ENCODE measurements at places on chromosomes 11 and 22.
A peak's percentile ranks its signal among the peaks of the same experiment; 100 is the strongest.

DNA sequence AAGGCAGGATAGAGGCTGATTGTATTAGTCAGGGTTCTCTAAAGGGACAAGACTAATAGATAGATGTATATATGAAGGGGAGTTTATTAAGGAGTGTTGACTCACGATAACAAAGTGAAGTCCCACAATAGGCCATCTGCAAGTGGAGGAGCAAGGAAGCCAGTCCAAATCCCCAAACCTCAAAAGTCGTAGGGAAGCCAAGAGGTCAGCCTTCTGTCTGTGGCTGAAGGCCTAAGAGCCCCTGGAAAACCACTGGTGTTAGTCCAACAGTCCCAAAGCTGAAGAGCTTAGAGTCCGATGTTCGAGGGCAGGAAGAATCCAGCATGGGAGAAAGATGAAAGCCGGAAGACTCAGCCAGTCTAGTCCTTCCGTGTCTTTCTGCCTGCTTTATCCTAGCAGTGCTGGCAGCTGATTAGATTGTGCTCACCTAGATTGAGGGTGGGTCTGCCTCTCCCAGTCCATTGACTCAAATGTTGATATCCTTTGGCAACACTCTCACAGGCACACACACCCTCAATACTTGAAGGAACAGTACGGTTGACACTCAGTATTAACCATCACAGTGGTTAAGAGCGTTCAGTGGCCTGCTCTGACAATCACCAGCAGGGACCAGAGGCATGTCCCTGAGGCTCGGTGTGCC is 135.6 kb downstream of the CSNK2A3 start:
- DNase-seq, result no peak

GRCh38 chr22:28568099-28568498 is 111.5 kb downstream of the TTC28 start:
- no peak for DNase-seq

DNA sequence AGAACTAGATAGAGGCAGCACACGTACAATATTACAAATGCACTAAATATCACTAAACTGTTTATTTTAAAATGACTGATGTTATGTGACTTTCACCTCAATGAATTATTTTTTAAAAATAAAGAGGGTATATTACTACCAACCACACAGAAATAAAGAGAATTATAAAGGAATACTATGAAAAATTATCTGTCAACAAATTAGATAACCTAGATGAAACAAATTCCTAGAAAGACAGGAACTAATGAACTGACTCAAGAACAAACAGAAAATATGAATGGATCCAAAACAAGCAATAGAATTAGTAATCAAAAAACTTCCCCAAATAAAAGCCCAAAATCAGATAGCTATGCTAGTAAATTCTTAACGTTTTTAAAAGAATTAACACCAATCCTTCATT is 10.3 kb downstream of the ZNF280B start:
- DNase-seq, result no peak

GRCh38 chr11:114179234-114179941 is 116.8 kb upstream of the NNMT start:
- peak; percentile 3 for DNase-seq

GRCh38 chr11:21007297-21007696 is 337.9 kb downstream of the NELL1 start:
- no peak for DNase-seq

- DNase-seq, result no peak
Observed at GRCh38 chr11:109788948-109789490, 304.2 kb upstream of the ZC3H12C start.

DNA sequence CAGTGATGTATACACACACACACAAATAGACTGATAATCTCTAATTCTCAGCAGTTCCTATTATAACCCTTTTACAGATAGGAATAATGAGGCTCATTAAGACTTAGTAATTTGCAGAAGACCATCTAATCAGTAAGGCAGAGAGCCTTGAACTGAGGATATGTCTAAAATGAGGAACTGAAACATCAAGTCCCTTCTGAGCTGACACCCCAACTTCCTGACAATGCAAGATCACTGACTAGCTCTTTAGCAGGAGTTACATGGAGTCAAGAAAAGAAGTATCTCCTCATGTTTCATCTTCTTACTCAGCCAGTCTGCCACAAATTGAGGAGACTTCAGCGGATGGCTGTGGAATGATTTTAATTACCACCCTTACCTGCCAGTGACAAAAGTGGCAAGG is 193.0 kb downstream of the MSANTD4 start:
- DNase-seq, result no peak

- DNase-seq, result peak; percentile 5
Observed at GRCh38 chr11:16713594-16713993, 24.9 kb upstream of the C11orf58 start.

DNA sequence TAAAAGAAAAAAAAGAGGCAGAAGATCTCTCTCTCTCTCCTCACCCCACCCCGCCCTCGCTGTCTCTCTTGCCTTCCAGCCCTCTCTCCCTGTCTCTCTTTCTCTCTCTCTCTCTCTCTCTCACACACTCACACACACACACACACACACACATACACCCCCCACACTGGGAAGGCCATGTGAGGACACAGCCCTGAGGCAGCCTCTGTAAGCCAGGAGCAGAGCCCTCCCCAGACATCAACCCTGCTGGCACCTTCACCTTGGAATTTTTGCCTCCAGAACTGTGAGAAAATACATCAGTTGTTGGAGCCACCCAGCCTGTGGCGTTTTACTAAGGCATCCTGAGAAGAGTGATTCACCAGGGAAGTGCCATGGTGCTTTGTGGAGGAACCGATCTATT is 14.7 kb downstream of the APOL3 start:
- no peak for DNase-seq

GRCh38 chr11:68261006-68261405 is 10.8 kb downstream of the C11orf24 start:
- no peak for DNase-seq

GRCh38 chr11:1828542-1828941 is 6.2 kb upstream of the SYT8 start:
- DNase-seq, result no peak

- no peak for DNase-seq
Observed at GRCh38 chr11:106821291-106821690, 197.0 kb downstream of the GUCY1A2 start.

DNA sequence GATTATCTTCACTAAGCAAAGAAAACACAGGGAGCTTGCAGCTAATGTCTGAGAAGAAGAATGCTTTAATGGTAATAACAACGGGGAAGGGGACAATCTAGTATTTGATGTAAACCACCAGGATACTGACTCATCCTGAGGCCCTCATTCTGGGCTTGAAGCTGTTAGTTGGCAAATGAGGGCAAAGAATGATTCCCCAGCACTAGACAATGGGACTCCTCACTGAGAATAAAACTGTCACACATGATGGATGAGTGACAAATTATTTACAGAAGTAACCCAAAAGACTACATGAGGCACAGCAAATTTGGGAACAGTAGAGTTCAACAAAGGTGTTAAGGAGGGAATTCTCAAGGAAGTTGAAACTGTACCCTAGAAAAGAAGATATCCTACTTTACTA is 76.3 kb downstream of the FAM168A start:
- DNase-seq, result no peak

DNA sequence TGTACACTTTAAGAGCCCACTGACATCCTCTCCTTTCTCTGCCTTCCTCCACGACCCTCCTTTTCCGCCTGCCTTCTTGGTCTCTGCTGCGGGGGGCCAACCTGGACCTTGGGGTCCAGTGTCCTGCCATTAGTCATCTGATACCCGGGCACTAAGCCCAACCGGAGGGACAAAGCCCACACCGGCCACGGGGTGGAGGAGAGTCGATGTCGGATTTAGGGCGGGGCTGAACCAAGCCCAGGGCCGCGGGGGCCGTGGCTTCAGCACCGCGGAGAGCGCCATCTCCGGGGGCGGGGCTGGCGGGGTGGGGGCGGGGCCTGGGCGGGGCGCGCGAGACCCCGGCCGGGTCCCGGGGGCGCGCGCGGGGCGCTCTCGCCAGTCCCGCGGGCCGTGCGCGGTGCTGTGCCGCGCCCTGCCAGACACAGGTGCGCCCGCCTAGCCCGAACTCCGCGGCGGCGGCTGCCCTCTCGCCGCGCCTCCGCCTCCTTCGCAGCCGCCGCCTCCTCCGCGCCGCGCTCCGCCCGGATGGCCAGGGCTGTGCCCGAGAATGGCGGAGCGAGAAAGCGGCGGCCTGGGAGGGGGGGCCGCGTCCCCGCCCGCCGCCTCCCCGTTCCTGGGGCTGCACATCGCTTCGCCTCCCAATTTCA is at the start of gene MAPK8IP1:
Gene MAPK8IP1, plus strand, starts transcription at position 378 of the 647 bp plus-strand sequence. Its CDS starts 170 bp downstream, at position 548.
- peak; percentile 66 for DNase-seq

DNA sequence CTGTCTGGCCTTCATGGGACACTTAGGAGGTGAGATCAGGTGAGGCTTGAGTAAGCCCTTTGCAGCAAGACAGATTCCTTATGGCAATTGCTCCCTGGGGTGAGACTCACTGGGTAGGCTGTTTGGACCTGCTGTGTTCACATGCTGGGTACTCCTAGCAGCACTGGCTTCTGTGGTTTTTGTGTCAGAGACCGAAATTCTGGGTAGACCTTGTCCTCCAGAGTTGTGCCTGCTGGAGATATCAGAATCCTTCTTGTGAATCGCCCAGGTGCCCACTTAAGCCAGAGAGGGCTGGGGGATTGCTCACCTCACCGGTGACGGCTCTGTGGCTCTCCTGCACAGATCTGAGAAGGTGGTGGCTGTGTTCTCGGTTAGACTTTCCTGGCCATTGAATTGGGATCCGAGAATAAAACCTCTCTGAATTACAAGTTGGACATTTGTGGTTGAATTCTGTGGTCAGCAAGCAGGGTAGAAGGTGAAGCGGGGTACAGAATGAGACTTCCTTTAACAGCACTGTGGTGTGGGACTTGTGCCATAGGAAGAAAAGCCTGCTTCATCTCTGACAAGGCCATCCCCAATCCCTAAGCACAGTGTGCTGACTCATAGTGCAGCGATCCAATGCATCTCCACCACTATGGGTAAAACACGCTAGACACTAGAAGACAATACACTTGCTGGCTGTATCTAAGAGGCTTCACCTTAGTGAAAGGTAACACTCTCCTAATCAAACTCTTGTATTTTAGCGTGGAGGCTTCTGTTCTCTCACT is 52.5 kb upstream of the TTC12 start:
- DNase-seq, result no peak

DNA sequence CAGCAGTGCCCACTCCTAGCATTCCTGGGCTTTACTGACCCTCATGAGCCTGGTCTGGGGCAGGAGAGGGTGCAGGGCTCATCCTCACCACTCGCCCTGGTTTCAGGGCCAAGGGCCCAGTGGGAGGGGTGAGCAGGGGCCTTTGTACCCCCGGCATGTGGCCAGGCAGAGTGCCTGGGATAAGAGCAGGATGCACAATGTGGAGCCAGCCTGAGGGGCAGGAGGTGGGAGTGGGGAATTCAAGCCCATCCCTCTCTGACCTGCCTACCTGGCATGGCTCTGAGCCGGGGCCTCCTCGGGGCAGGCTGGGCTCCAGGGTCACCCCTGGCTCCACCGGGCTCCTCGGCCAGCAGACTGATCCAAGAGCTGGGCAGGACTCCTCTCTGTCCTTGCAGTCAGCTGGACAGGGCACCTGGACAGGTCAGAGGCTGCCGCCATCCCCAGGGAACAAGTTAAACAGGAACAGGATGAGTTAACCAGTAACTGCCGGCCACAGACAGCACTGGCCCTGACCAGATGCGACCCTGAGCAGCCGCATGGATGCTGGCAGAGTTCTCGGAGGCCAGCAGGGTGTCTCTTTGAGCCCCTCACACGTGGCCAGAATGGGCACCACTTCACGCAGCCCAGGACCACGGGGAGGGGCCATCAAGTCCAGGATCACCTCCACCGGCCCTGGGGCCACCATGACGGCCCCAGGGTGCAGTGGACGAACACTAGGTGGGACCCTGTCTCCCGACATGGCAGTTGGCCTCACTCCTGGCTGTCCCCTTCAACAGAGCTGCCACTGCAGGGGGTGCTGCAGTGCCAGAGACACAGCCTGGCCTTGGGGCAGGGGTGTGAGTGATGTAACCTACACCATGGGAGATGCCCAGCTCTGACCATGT is 5.0 kb downstream of the SIGIRR start:
- DNase-seq, result no peak

GRCh38 chr11:15569305-15570025 is 454.7 kb downstream of the INSC start:
- DNase-seq, result no peak

DNA sequence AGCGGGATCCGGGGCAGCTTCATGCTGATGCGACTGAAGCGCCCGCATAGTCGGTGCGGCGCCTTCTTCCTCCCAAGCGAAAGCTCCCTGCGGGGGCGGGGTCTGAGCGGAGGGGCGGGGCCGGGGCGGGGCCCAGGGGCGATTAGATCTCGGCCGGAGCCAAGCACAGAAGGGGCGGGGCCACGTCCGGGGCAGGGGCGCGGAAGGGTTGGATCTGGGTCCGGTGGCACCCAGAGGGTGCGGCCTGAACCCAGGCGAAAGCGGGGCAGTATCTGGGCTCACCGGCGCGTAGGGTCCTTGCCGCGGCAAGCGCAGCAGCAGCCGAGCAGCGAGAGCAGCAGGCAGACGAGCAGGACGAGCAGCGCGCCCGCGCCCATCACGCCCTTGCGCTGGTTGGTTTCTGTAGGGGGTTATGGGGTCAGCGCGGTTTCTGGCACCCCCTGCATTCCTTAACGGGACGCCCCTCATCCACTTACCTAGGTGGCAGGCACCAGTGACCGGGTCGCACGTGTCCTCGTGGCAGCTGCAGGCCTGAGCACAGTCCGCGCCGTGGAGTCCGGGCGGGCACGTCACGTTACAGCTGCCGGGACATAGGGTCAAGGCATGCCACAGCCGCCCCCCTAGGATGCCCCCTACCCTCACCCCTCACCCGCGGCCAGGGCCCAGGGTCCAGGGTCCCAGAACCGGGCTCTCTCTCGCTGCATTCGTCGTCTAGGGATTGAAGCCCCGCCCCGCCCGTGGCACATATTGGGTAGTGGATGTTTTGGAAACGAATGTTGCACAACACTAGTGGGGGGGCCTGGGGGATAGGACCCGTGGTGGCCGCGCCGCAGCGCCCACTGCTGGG is 8.1 kb downstream of the SCARF2 start:
- DNase-seq, result peak; percentile 28

- no peak for DNase-seq
Observed at GRCh38 chr11:118215262-118215661, 9.5 kb downstream of the JAML start.

DNA sequence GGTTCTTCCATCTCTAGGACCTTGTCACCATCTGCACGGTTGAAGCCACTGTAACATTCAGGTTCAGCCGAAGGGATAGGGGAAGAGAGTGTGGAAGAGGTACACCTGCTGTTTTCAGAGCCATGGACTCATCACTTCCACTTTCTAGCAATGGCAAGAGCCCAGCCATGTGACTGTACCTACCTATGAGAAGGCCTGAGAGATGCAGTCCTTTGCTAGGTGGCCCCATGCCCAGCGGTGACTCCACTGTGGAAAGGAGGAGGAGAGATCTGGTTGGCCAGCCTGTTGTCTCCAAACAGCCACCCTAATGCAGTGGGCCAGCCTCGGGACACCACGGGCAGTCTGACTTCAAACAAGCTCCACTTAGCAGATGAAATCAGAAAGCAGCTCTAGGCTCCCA is 16.0 kb downstream of the RASD2 start:
- DNase-seq, result no peak

GRCh38 chr11:12200991-12201985 is 90.9 kb downstream of the MICAL2 start:
- no peak for DNase-seq

- DNase-seq, result peak; percentile 13
Observed at GRCh38 chr22:17639247-17639741, 737 bp downstream of the BCL2L13 start.

Measured in NCI-H1105 treated with DMSO at 0.1 percent for 48 hours (cell line).